Stimulated activated CD4-positive, alpha-beta T cell treated with anti-CD3 and anti-CD28 coated beads, Interleukin-1b, Interleukin-23, amount 100 ng/mL, for 1 hour (primary cell): ENCODE measurements at places on chromosomes 11 and 22.

GRCh38 chr11:17532784-17533183 lies 11.4 kb downstream of the USH1C start:
- DNase-seq: no peak

DNA sequence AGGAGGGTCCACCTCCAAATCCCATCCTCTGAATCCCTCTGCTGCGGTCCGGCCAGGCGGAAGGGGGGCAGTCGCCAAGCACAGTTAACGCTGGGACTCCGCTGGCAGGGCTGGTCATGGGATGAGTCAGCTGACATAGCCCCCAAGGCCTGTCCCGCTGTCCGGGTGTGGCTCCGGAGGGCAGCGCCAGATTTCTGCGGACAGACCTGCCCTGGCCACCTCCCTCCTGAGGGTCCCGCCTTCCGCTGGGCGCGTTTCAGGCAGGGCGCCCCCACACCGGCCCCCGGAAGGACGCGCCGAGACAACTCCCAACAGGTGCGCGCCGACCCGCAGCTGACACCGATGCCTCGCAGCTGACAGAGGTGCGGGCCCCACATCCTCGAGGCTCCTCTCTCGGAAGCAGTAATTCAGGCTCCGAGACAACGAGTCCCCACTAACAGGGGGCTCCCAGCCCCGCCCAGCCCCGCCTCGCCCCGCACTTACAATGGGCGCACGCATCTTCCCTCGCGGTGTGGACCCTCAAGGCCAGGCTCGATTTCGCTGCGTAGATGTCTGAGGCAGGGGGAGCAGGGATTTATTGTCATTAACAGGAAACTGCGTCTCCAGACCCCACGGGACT lies 607 bp downstream of the PLAAT3 start:
- DNase-seq: no peak

- no peak for DNase-seq
These were observed 364.3 kb downstream of the LARGE1 start for GRCh38 chr22:33555814-33556522.

DNA sequence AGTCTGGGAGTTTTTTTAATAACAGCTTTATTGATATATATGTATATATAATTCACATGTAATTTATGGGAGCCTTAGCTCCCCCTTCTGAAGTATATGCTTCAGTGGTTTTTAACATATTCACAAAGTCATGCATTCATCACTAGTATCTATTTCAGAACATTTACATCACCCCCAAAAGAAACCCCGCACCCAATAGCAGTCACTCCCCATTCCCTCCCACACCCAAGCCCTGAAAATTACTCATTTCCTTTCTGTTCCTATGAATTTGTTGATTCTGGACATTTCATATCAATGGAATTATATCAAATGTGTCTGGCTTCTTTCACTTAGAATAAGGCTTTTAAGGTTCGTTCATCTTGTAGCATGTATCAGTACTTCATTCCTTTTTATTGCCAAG lies 35.6 kb upstream of the SYT7 start:
- DNase-seq: no peak

DNA sequence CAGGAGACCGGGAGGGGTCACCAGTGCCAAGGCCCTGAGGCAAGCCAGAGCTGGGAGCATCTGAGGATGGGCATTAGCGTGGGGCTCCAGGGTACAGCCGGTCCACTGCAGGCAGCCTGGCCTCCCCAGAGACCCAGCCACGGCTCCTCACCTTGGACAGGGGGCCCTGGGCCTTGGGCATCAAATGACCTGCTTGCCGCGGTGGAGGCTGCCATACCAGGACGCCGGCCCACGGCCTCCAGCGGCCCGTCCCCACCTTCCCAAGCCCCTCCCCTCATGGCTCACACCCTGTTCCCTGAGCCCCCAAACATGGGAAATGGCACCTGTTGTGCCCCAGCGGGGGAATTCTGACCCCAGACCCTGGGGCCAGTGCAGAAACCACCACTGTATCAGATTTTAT lies 12.7 kb upstream of the RTN4R start:
- DNase-seq: no peak

DNA sequence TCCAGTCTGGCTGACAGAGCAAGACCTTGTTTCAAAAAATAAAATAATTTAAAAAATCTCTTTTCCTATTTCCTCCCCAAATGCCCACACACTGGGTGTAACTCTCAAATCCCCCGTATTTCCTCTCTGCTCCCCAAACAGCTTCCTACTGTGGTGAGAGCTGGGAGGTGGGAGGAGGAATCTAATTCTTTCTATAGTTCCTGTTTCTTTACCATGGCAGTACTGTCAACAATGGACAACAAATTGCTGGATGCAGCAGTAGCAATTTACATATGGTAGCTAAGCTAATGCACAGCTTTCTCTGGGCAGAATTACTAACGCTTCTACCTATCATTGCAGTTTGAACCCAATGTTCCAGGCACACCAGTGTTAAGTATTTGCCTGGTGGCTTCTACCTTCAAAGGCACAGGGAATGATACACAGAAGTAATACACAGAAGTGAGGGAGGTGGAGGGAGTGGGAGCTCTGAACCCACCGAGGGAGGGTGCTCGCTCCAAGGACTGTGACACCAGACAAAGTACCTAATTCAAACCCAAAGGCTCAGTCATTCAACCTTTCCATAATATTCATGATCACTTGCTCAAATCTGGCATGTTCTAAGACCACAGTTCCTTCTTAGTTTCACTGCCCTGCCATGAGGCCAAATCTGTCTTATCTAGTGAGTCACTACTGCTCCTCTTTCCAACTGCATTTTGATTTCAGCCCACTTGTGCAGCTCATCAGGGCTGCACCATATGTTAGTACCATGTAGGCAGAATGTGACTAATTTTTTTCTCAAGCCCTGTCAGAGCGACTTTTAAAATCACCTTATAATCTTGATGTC lies 37.9 kb downstream of the CELF1 start:
- no peak for DNase-seq

- DNase-seq: no peak
These were observed 1015.0 kb upstream of the RAG2 start for GRCh38 chr11:37613031-37613430.
